ENCODE measurements at places on chromosomes 7 and 10. TPM values are rescaled to one million over a fixed set of nuclear protein-coding genes. Genes with fewer than 3 reads are reported as not detected.

- no peaks in the 10 kb centered on the region for H3K36me3 ChIP-seq
- H3K27ac ChIP-seq, result no peak overlapping the region
- no peaks in the 10 kb centered on the region for H3K27me3 ChIP-seq
Measured at GRCh38 chr10:70786799-70787415, 1.7 kb upstream of the TBATA start.

GRCh38 chr7:94778711-94779459, 123.0 kb upstream of the SGCE start:
- no peak overlapping the region for H3K4me3 ChIP-seq
- H3K4me1 ChIP-seq, result no peaks in the 10 kb centered on the region
- H3K36me3 ChIP-seq, result no peaks in the 10 kb centered on the region
- no peaks in the 10 kb centered on the region for H3K27me3 ChIP-seq

- H3K27ac ChIP-seq, result no peak overlapping the region
- H3K36me3 ChIP-seq, result no peaks in the 10 kb centered on the region
- H3K4me3 ChIP-seq, result no peak overlapping the region
Measured at GRCh38 chr7:43458330-43459018, 124.4 kb upstream of the STK17A start.

- H3K36me3 ChIP-seq, result no peaks in the 10 kb centered on the region
- no peak overlapping the region for H3K4me3 ChIP-seq
- H3K27ac ChIP-seq, result no peak overlapping the region
- no peaks in the 10 kb centered on the region for H3K27me3 ChIP-seq
- DNase-seq, result no peak
Measured at GRCh38 chr10:22137542-22137941, 80.3 kb downstream of the EBLN1 start.

DNA sequence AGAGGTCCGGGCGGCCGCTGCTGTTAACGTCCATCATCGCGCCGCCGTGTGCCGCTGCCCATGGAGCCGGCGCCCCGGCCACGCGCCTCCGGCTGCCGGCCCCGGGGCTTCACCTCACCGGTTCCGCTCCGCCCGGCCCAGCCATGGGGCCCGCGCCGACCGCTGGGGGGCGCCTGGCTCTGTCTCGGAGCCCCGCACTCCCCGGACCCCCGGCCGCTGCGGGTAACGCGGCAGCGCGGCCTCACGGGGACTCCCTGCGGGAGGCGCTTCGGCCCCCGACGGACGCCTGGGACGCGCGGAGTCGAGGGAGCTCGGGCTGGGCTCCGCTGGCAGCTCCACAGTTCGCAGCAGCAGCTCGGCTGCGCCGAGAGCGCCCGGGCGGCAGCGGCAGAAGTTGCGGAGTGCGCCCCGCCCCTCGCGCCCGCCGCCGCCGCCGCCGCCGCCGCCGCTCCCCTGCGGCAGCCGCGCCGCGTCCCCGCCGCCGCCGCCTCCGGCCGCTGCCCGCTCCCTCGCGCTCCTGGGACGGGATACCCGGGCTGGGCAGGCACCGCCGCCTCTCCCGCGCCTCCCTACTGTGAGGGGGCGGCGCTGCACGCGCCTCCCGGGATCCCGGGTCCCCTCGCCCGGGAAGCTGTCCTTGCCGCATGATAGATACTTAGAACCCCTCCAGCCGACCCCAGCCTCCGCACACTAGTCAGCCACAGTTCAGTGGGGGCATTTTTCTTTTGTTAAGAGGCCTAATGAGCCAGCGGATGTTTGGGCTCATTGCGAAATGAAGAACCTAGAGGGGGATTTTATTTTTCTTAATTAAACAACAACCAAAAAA, at the start of gene HTR7:
HTR7 (minus strand) TSS at position 405 of the 826 bp plus-strand sequence; CDS start at position 37, 368 bp downstream.
- no peaks in the 10 kb centered on the region for H3K36me3 ChIP-seq
- peak within 1 kb of the TSS; percentile 88 for H3K4me3 ChIP-seq
- peak within 1 kb of the TSS; percentile 34 for H3K27ac ChIP-seq
- peak; percentile 89 for DNase-seq
- H3K4me1 ChIP-seq, result no peaks in the 10 kb centered on the region

DNA sequence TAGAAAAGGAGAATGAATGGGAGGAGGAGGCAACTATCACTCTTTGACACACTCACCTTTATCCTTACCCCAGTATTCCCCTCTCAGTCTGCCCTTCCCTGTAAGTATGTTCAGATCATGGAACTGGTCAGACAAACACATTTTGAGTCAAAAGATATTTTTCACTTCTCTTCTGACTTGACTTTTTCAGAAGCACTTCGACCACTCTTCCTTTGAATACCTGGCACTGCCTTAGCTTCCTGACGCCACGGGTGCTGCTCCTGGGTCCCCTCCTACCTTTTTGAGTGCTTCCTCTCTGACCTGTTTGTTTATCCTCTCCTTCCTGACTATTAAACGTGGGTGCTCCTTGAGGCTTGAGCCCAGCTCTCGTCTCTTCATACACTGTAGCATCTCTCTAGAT, 19.8 kb upstream of the C10orf67 start:
- no peaks in the 10 kb centered on the region for H3K36me3 ChIP-seq
- DNase-seq, result no peak
- no peak overlapping the region for H3K4me3 ChIP-seq
- no peaks in the 10 kb centered on the region for H3K4me1 ChIP-seq
- H3K27ac ChIP-seq, result no peak overlapping the region

- DNase-seq, result no peak
- H3K4me1 ChIP-seq, result no peaks in the 10 kb centered on the region
- no peak overlapping the region for H3K4me3 ChIP-seq
- no peak overlapping the region for H3K27ac ChIP-seq
- no peaks in the 10 kb centered on the region for H3K36me3 ChIP-seq
Measured at GRCh38 chr10:118243907-118244306, 98.2 kb downstream of the FAM204A start.

- H3K4me1 ChIP-seq, result no peaks in the 10 kb centered on the region
- no peak overlapping the region for H3K27ac ChIP-seq
- H3K4me3 ChIP-seq, result no peak overlapping the region
- H3K36me3 ChIP-seq, result no peaks in the 10 kb centered on the region
- H3K27me3 ChIP-seq, result no peaks in the 10 kb centered on the region
Measured at GRCh38 chr7:2468227-2468626, 8.0 kb downstream of the GRIFIN start.

GRCh38 chr7:28328146-28328545, 84.2 kb upstream of the CREB5 start:
- no peak overlapping the region for H3K27ac ChIP-seq
- no peak overlapping the region for H3K4me3 ChIP-seq
- H3K4me1 ChIP-seq, result no peaks in the 10 kb centered on the region
- no peaks in the 10 kb centered on the region for H3K36me3 ChIP-seq
- no peak for DNase-seq
- no peaks in the 10 kb centered on the region for H3K27me3 ChIP-seq

DNA sequence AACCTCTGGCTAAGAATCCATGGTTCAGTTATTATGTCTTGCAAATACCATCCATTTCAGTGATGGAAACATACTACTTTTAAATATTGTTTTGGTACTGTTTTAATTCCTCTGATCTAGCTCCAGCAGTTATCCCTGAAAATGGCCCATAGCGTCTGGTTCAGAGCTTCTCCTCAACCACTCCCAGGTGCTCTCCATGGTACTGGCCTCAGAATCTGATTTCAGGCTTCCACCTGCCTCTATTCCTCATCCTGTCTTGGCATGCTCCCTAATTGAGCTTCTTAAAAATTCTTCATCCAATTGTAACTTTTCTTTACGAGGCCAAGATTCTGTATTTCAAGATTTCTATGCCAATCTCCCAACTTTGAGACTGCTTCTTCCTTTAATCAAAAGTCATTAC, 236.3 kb downstream of the HTR7 start:
- H3K27ac ChIP-seq, result no peak overlapping the region
- H3K27me3 ChIP-seq, result no peaks in the 10 kb centered on the region
- no peaks in the 10 kb centered on the region for H3K4me1 ChIP-seq

- H3K27ac ChIP-seq, result no peak overlapping the region
- peaks cover 1% of the 10 kb centered on the region for H3K4me1 ChIP-seq
- H3K27me3 ChIP-seq, result no peaks in the 10 kb centered on the region
- DNase-seq, result no peak
Measured at GRCh38 chr7:105906695-105907094, 30.3 kb upstream of the ATXN7L1 start.

DNA sequence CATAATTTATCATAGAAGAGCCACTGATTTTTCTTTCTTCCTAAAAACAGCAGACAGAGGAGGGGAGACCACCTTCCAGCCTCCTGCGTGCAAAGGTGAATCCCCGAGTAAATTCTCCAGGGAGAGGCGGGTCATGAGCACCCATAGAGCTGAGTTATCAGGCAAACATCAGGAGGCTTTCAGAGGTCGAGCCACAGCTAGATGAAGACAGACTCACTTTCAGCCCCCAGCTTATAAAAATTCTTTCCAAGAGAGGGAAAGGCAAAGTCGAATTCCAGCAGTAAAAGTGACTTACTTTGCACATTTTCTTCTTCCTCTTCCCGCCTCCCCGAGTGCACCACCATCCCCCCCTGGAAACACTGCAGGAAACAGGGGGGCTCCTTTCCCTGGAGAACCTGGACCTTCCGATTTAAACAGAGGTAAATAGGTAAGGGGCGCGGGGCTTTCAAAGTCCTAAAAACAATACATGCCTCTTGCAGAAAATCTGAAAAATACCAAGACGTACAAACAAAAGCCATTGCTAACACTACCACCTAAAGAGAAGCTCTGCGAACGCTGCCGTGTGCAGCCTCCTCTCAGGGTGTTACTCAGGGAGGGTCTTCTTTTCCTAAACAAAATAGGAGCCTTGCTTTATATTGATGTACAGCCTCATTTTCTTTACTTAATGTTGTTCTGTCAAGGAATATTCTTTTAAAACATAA, 163.8 kb downstream of the SVIL start:
- no peaks in the 10 kb centered on the region for H3K4me1 ChIP-seq
- DNase-seq, result no peak
- H3K4me3 ChIP-seq, result no peak overlapping the region
- H3K36me3 ChIP-seq, result peaks cover 11% of the 10 kb centered on the region

GRCh38 chr7:14690075-14690474, 212.5 kb downstream of the DGKB start:
- no peak overlapping the region for H3K27ac ChIP-seq
- no peaks in the 10 kb centered on the region for H3K27me3 ChIP-seq
- DNase-seq, result no peak
- no peak overlapping the region for H3K4me3 ChIP-seq
- H3K36me3 ChIP-seq, result no peaks in the 10 kb centered on the region

DNA sequence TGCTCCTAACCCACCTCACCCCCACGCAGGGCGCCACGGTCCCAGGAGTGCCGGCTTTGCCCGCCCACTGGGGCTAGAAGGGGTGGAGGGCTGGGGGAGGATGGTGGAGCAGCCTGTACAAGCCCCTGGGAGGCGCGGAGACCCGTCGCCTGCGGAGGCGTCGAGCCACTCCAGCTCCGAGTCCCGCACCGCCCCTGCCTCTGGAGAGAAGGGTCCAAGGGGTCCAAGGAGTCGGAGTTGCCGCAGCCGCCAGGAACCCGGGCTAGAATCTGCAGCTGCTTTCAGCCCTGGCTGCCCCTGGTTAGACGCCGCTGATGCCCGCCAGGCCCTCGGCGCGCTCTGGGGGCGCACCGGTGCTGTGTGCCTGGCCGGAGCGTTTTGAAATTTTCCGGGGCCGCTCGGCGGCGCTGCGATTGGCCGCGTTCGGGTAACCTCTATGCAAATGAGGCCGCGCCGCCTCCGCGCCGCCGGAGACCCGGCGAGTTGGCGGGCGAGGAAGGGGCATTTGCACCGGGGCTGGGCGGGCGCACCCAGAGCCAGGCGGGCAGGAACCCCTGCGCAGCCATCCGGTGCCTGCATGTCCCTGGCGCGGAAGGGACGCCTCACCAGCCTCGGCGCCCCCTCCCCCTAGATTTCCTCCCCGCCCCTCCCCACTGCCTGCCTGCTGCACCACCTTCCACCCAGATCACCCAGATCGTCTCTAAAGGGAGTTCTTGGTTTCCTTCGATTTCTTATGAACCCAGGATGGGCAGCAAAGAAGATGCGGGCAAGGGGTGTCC, at the start of gene HMX2:
HMX2 (plus strand) TSS at position 502 of the 779 bp plus-strand sequence; CDS start at position 745, 243 bp downstream.
- H3K4me1 ChIP-seq, result no peaks in the 10 kb centered on the region
- no peak within 1 kb of the TSS for H3K4me3 ChIP-seq
- no peak within 1 kb of the TSS for H3K27ac ChIP-seq
- H3K27me3 ChIP-seq, result no peaks in the 10 kb centered on the region
- peak; percentile 74 for DNase-seq

DNA sequence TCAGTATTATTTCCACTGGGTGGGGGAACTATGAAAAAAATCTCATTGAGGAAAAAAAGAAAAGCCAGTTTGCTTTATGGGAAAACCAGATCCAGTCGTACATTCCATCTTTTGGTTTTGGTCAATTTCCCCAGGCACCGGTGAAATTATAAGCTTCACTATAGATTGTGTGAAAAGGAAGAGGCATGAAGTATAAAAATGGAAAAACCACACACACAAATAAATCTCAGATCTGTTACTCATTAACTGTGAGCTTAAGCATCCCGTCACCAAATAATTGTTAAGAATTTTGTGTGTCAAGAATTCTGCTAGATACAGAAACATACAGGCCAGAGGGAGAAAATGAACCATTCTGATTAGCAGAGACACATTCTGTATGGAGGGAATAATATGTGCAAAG, 405.5 kb upstream of the CELF2 start:
- H3K36me3 ChIP-seq, result no peaks in the 10 kb centered on the region
- H3K4me3 ChIP-seq, result no peak overlapping the region
- DNase-seq, result no peak
- H3K27ac ChIP-seq, result no peak overlapping the region

GRCh38 chr7:2473496-2474180, 2.6 kb downstream of the GRIFIN start:
- no peaks in the 10 kb centered on the region for H3K36me3 ChIP-seq
- no peak for DNase-seq
- no peaks in the 10 kb centered on the region for H3K4me1 ChIP-seq

GRCh38 chr7:138527746-138528223, 67.7 kb downstream of the TRIM24 start:
- no peaks in the 10 kb centered on the region for H3K27me3 ChIP-seq
- DNase-seq, result no peak
- H3K4me1 ChIP-seq, result no peaks in the 10 kb centered on the region
- H3K36me3 ChIP-seq, result peaks cover 8% of the 10 kb centered on the region
- H3K4me3 ChIP-seq, result no peak overlapping the region

The BAMBI gene
- 34.5 TPM for total RNA-seq

The CTAGE8 gene
- total RNA-seq, result 1.2 TPM

The VIPR2 gene
- total RNA-seq, result 10.4 TPM

The RABGEF1 gene
- 38.0 TPM for total RNA-seq

The CRHR2 gene
- 0.23 TPM for total RNA-seq

The ACHE gene
- total RNA-seq, result 2.6 TPM

The GNAT3 gene
- total RNA-seq, result not detected

The SFTPD gene
- total RNA-seq, result 0.58 TPM

The TLX1 gene
- not detected for total RNA-seq

The PAPOLB gene
- total RNA-seq, result 0.54 TPM

The PCLO gene
- total RNA-seq, result 1.2 TPM

The PTN gene
- 3.2 TPM for total RNA-seq

The NUTM2D gene
- 2.7 TPM for total RNA-seq
